ENCODE measurements at places on chromosomes 11 and 22. TPM values are rescaled to one million over a fixed set of nuclear protein-coding genes. Genes with fewer than 3 reads are reported as not detected.
A peak's percentile ranks its signal among the peaks of the same experiment; 100 is the strongest.

DNA sequence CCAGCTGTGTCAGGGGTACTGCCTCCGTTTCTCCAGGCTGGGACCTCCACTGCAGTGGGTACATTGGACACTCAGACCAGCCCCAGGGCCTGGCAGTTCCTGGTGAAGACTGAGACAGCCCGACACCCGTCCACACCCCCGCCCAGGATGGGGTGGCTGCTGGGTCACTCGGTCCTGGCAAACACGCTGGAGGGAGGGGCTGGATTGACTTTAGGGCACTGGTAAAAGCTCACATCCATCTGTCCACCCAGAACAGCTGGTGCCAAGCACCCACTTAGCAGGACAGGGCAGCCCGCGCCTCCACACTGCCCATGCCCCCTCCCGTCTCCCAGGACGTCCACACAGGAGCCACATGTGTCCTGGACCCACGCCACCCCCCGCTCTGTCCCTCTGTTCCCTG, 10.7 kb upstream of the TBX1 start:
- DNase-seq: no peak

GRCh38 chr11:90234977-90235376, 12.1 kb upstream of the CHORDC1 start:
- no peak for DNase-seq

- peak; percentile 74 for DNase-seq
Measured at GRCh38 chr22:36644333-36644757, 59.2 kb downstream of the CACNG2 start.

- no peak for DNase-seq
Measured at GRCh38 chr11:102237096-102237735, 80.1 kb upstream of the BIRC3 start.

DNA sequence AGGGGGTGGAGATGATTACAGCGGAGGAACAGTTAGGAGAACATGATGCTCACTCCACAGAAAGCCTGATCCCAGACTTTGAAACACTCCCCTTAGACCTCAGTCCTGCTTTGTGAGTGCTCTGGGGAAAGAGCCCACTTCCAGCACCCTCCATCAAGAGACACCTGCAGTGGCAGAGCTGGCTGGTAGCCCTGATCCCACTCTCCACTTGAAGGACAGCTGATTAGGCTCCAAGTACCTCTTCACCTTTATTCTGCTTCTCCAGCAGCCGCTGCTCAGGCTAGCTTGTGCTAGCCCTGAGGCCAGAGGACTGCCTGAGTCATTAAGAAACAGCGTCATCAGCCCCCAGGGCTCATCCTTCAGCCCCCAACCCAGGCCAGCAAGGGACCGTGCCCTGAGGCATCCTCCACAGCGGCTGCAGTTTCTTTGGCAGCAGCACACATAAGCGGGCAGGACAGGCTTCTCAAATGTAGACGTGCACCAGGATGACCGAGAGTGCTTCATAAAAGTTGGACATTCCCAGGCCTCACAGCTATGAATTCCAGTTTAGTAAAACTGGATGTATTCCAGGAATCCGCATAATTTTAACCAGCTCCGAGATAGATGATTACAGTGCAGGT, 146.0 kb upstream of the TBCEL start:
- DNase-seq: no peak

- DNase-seq: no peak
Measured at GRCh38 chr11:45052361-45052760, 94.1 kb upstream of the PRDM11 start.

DNA sequence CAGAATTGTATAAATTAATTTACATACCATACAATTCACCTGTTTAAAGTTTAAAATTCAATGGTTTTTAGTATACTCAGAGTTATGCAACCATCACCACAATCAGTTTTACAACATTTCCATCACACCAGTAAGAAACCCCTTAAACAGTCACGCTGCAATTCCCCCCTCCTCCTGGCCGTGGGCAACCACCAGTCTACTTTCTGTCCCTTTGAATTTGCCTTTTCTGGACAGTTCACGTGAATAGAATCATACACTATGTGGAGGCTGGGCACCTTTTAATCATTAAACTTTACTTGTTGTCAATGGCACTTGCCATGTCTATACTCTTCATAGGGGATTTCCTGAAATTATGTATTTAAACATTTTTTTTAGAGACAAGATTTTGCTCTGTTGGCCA, 20.1 kb upstream of the SWAP70 start:
- DNase-seq: no peak

- no peak for DNase-seq
Measured at GRCh38 chr11:17400048-17400775, 11.8 kb upstream of the KCNJ11 start.

- no peak for DNase-seq
Measured at GRCh38 chr22:49564054-49564453, 263.6 kb downstream of the BRD1 start.

- no peak for DNase-seq
Measured at GRCh38 chr11:69193629-69194028, 37.9 kb downstream of the SMIM38 start.

GRCh38 chr11:102410382-102410784, 42.2 kb downstream of the TMEM123 start:
- no peak for DNase-seq

- DNase-seq: no peak
Measured at GRCh38 chr11:133360860-133361688, 171.2 kb downstream of the OPCML start.

DNA sequence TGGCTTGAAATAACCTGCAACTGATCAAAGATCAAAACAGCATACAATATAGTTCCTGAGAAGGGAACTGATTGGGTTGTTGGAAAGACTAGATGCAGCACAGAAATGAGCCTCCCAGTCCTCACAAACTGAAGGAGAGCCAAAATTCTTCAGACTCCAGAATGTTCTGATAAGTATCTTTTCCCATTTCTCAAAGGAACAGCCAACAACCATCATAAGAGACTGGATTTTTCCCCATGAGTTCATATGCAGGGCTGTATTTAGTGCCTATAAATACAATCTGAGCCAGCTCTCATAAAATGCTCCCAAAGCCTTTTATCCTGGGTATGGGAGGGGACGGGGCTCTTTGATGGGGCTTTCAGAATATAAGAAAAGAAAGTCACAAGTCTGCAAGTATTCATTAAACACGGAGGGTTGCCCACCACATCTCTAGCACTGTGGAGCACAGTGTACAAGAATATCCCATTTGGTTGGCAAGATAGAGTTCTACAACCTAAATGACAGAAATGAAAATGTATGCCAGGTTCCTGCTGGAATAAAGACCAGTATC, 50.7 kb upstream of the LYVE1 start:
- DNase-seq: no peak

DNA sequence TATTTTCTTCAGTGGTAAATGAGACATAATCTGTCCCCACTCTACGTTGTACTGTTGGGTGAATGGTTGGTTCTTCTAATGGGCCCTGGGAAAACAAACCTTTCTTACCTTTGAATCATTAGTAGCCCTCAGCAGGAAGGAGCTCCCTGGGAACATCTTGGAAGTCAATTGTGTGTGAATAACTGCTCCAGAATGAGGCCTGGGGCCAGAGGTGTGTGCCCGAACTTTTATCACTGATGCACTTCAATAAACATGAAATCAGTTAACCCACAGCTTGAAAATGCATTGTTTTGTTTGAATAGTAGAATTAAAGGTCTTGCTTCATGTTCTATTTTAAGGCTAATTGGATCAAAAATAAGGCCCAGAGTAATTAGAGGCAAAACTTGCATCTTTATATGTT, 67.1 kb downstream of the NAV2 start:
- no peak for DNase-seq

- DNase-seq: no peak
Measured at GRCh38 chr11:44312876-44313275, 2.9 kb upstream of the ALX4 start.

- DNase-seq: no peak
Measured at GRCh38 chr11:117767071-117767470, 29.9 kb downstream of the DSCAML1 start.

GRCh38 chr11:12029738-12030363, 21.4 kb upstream of the DKK3 start:
- no peak for DNase-seq

GRCh38 chr11:93166194-93166593, 31.6 kb downstream of the SLC36A4 start:
- DNase-seq: no peak

NUP98 gene
- polyA plus RNA-seq: 58.2 TPM

ACR gene
- polyA plus RNA-seq: 0.45 TPM

MOV10L1 gene
- 0.49 TPM for polyA plus RNA-seq

TRIM29 gene
- 1.0 TPM for polyA plus RNA-seq

GLB1L3 gene
- polyA plus RNA-seq: 1.0 TPM

KCTD14 gene
- polyA plus RNA-seq: 16.8 TPM

GRIA4 gene
- 0.51 TPM for polyA plus RNA-seq

SHANK2 gene
- 28.4 TPM for polyA plus RNA-seq

OR8D1 gene
- polyA plus RNA-seq: not detected
